ENCODE measurements at places on chromosomes 7 and 10. TPM values are rescaled to one million over a fixed set of nuclear protein-coding genes. Genes with fewer than 3 reads are reported as not detected.

Gene CPA4
- total RNA-seq: not detected

Gene FAM131B
- total RNA-seq: 0.81 TPM

Gene PVRIG
- 0.54 TPM for total RNA-seq

Gene ADCYAP1R1
- total RNA-seq: not detected

Gene GPNMB
- total RNA-seq: 0.27 TPM

Gene TEX36
- total RNA-seq: not detected

Gene SEMA3D
- total RNA-seq: under 0.01 TPM

Gene PLEKHS1
- not detected for total RNA-seq

Gene FBXL13
- total RNA-seq: 1.3 TPM

Gene SSC4D
- total RNA-seq: 0.81 TPM

Gene PKD2L1
- not detected for total RNA-seq

- peak; percentile 25 for DNase-seq
These were observed 144.5 kb downstream of the PPP1R3A start for GRCh38 chr7:113774182-113774807.

- no peak for DNase-seq
These were observed 331.4 kb upstream of the TMEM229A start for GRCh38 chr7:124364283-124364682.

- DNase-seq: no peak
These were observed 93.1 kb downstream of the CARD11 start for GRCh38 chr7:2950578-2950977.

DNA sequence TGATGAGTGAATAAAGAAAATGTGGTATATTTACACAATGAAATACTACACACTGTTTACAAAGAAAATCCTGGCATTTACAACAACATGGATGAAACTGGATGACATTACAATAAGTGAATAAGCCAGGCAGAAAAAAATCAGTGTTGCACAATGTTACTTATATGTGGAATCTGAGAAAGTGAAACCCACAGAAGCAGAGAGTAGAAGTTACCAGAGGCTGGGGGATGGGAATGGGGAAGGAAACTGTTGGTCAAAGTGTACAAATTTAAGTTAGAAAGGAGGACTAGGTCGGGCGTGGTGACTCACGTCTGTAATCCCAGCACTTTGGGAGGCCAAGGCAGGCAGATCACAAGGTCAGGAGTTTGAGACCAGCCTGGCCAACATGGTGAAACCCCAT, 538.5 kb upstream of the MKI67 start:
- DNase-seq: no peak

GRCh38 chr10:33917069-33917780, 582.8 kb upstream of the NRP1 start:
- no peak for DNase-seq

DNA sequence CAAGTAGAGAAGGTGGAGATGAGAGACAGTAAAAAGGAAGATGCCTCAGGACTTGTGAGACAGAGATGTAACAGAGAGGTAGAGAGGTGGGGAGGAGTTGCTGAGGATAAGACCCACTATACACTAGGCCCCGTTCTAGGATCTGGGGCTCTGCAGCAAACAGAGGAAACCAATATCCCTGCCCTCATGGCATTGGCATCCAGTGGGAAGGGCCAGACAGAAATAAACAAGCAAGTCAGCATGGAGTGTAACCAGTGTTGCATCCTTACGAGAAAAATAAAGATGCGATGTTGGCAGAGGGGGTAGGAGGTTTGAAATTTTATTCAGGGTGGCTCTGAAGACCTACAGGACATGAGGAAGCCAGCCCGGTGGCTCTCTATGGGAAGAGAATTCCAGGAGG, 22.0 kb upstream of the EEPD1 start:
- DNase-seq: no peak

DNA sequence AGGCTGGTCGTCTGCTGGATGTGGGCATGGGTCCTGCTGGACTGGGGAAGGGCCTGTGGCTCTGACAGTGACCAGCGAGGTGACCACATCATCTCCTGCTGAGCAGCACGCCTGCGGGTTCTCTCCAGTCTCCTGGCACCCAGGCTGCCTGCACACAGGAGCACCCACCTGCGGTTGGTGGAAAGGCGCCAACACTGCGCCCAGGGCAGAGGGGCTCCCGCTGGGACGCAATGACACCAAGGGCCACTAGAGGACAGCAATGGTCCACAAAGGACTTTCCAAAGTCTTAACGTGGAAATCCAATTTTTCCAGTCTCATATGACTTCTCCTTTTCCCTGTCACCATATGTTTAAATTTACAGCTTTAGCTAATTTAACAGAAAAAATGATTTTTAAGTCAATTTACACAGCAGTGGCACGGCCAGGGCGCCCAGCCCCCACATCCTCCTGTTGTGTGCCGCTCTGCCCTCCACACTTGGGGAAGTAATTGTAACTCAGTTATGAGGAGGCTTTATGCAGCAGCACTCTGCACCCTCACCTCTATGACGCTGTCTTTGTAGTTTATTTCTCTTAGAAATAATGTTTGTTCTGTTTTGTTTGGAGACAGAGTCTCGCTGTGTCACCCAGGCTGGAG, 38.1 kb downstream of the CFAP46 start:
- DNase-seq: peak; percentile 56

DNA sequence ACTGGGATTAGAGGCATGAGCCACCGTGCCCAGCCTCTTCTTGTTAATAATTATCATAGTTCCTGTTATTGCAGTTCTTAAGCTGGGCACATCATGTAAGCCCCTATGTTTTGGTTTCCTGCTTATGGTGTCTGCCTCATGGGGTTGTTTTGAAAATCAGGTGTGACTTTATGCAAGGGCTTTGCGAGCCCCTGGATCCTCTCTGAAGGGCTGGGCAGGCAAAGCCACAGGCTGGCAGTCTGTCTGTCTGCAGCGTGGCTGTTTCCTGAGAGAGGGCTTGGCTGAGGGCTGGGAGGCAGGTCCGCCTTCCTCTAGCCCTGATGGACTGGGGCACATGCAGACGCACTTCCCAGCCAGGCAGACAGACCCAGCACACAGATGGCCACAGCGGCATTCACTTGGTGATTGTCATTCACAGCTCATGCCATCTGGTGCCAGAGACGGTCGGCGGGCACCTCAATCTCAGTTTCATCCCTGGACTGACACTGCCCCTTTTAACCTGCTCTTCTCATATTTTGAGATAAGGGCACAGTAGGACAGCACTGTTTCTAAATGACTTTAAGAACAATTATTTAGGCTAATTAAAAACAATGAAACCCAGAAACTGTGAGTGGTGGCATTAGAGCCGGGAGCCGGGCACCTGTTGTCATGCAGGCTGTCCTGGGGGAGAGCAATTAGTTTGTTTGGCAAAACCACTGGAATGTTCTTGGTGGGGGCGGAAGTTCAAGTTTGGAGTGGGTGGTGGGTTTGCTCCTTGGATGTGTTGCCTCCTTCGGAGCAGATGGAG, 35.5 kb downstream of the RBM20 start:
- DNase-seq: peak; percentile 16

- DNase-seq: no peak
These were observed 146.5 kb downstream of the RNF216 start for GRCh38 chr7:5635006-5635405.

DNA sequence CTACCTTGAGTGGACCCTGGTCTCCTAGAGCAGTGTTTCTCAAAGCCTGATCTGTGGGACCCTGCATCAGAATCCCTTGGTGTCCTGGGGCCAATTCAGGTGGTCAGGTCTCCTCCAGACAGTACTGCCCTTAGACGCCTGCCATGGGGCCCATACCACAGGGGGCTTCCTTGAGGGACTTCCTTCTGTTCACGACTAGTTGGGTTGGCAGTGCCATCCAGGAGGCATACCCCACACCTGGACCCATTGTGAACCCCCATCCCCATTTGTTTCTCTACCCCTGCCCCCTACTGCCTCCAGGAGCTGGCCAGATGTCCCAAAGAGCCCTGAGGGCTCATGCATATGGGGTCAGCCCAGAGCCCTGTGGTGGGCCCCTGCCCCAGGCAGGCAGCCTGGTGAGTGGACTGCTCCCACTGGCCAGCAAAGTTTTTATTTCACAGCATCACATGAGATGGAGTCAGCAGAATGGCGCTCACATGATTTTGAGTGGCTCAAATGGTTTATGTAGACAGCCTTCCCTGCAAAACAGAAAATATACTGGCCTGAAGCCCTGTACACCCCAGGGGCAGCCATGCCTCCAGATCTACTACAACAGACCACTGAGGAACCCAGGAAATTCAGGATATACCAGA, 259.9 kb upstream of the ZMIZ1 start:
- DNase-seq: no peak

GRCh38 chr10:35420827-35421552, 84.7 kb downstream of the CCNY start:
- DNase-seq: no peak

GRCh38 chr10:2401459-2401858, 664.1 kb upstream of the ADARB2 start:
- no peak for DNase-seq

Data from hematopoietic multipotent progenitor cell (in vitro differentiated cells).